ENCODE measurements at places on chromosomes 2 and 18.

DNA sequence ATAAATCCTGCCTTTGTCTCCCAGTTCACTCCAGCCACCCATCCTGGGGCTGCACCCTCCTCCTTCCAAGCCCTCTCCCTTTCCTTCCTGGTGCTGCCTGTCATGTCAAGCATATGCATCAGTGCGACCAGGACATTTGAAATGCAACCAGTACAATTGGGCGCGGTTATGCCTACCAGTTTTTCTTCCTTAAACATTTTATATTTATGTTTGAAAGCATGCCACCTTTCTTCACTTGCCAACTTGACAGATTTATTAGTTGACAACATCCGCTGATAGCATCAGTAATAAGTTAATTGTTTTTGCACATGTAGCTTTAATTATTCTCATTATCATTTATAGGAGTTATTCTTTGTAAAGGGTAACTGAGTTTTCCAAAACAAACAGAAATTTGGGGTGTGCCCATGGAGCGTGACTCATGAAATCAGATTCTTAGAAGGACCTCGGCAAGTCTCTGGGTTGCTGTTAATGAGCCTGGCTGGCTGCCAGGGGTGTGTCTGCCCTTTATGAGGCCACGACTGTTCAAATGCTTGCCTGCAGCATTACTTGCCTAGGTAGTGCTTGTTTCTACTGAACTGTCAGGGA lies 32.8 kb upstream of the IL1B start:
- no peaks in the 10 kb centered on the region for H3K36me3 ChIP-seq
- peak; percentile 6 for DNase-seq
- no peaks in the 10 kb centered on the region for H3K4me1 ChIP-seq
- H3K27me3 ChIP-seq: no peaks in the 10 kb centered on the region

DNA sequence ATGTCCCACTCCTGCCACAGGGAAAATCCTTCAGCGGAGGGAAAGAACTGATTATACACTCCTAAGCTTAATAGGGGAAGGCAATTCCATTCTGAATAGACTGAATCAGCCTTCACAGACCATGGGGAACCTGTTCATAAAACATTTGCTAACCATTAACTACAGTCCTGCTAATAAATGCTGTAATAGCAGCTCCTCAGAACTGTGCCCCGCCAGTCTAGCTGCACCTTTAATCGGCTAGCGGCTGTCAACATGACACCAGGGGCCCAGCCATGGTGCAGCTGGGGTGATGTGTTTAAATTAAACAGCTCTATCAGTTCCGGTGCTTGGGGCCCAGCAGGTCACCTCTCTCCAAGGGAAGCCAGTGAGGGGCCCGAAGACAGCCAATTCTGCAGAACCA lies 77.8 kb downstream of the GALNT14 start:
- H3K27me3 ChIP-seq: no peaks in the 10 kb centered on the region
- no peak overlapping the region for H3K27ac ChIP-seq
- H3K4me3 ChIP-seq: no peak overlapping the region
- no peaks in the 10 kb centered on the region for H3K4me1 ChIP-seq
- H3K36me3 ChIP-seq: no peaks in the 10 kb centered on the region

DNA sequence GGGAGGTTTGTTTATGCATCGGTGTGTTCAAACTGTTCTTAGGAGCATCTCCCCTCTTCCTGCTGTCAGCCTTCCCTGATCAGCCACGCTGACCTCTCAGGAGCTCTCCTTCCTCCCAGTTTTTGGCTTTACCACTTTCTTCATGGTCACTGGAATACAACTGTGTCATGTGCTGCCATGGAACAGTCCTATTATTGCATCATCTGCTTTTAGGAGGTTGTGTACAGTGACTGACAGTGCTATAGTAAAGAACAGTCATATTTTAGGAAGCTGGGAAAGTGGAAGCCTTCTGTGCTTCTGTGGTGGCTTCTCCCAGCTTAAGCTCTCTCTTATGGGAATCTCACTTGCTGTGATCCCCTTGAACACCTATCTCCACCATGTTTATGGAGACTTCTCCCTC lies 165.5 kb downstream of the TPGS2 start:
- H3K27ac ChIP-seq: no peak overlapping the region
- H3K4me3 ChIP-seq: no peak overlapping the region
- H3K36me3 ChIP-seq: no peaks in the 10 kb centered on the region
- no peaks in the 10 kb centered on the region for H3K4me1 ChIP-seq
- DNase-seq: no peak
- H3K27me3 ChIP-seq: no peaks in the 10 kb centered on the region

DNA sequence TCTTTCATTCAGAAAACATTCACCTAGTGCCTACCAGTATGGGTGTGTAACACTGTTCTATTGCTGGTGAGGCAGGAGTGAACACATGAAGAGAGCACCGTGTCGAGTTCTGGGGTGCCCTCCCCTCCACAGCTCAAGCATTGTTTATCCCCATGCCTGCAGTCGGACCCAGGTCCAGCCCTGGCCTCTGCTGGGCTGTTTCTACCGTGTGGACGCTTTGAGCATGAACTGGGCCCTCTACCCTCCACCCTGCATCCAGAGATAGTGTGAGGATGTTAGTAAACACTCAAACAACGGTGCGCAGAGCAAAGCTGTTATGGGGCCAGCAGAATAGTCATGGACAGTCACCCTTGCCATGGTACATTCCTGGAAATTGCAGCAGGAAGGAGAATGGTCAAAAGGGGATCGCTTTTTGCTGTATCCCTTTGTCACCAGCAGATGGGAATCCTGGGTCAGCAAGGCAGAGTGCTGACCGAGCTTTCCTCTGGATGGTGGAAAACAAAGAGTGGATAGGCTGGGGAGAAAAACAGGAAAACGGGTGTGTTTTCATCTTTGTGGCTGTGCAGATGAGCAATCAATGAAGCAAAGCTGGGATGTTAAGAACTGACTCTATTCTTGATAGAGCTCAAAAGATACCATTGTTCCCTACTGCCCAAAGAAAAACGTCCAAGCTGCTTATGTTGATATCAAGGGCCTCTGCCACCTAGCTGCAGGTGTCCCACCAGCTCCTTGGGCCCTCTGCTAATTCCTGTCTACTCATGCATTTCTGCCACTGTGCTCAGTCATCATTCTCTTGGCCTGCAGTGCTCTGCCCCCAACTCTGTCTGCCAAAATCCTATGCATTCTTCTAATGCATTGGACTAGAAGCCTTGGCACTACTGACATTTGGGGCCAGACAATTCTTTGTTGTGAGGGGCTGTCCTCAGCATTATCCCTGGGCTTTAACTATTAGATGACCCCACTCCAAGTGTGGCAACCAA lies 38.7 kb downstream of the REEP1 start:
- no peaks in the 10 kb centered on the region for H3K4me1 ChIP-seq
- no peak for DNase-seq
- no peak overlapping the region for H3K4me3 ChIP-seq
- H3K27ac ChIP-seq: no peak overlapping the region
- peaks cover 3% of the 10 kb centered on the region for H3K27me3 ChIP-seq

DNA sequence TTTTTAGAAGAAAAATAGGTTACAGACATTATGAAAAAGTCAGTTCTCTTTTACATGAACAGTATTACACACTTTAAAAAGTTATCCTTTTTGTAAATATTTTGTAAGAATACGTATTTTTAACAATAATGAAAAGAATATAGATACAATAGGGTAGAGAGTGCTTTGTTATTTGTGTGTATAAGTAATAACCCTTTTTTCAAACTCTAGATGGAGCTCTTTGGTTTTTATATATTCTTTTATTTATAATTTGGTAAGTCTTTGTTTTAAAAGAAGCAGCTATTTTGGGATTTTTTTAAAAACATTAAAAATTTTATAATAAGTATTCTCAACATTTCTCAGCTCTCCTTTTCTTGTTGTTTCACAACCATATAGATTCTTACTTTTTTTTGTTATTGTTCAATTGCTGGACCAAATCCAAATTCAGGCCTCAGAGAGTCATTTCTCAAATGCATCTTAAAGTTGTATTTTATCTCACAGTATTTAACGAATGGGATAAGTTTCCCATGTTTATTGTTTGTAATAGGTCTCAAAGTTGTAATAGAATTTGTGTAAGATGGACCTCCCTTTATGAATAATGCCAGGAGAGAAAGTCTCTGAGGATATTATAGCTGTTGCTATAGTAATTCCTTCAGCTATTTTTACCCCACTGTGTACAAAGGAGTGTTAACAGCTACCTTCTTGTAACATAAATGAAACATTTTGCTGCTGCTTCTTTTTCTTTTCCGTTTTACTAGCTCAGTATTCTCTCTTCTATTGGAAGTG lies 46.4 kb downstream of the ACYP2 start:
- no peaks in the 10 kb centered on the region for H3K36me3 ChIP-seq
- no peak for DNase-seq
- no peaks in the 10 kb centered on the region for H3K4me1 ChIP-seq
- no peak overlapping the region for H3K4me3 ChIP-seq
- H3K27ac ChIP-seq: no peak overlapping the region

DNA sequence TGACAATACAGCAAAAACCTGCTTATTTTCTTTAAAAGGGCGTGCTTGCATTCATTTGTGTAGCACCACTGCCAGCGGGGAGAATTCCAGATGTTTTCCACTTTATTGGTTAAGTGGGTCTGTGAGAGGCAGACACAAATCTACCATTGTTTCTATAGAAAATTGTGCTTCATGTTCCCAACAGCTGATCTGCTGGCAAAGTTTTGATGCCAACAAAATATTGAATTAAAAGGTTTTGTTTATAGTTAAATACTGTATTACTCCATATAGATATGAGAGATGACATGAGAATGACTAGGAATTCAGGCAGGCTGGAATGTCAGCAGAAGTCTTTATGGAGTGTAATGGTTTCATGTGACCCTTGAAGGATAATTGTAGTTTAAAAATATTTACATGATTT lies 182.7 kb downstream of the MC4R start:
- H3K36me3 ChIP-seq: no peaks in the 10 kb centered on the region
- H3K4me1 ChIP-seq: no peaks in the 10 kb centered on the region
- no peak overlapping the region for H3K27ac ChIP-seq
- no peak for DNase-seq

DNA sequence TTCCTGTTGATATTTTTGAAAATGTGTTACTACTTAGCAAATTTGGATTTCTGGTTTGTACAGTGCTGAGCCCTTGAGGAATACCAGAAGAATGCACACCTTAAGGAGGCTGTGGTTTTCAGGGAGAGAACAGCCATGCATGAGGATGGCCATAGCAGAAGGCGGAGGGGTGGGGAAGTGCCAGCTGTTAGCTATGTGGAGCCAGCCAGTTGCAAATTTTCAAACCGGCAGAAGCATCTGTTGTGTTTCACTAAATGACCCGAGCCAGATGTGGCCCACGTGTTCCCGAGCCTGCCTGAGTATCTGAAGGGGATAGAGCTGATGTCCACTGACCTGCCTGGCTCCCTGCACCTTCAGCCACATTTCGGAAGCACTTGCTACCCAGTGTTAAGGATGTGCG lies 16.4 kb upstream of the RBM44 start:
- H3K36me3 ChIP-seq: peaks cover 30% of the 10 kb centered on the region
- no peak overlapping the region for H3K27ac ChIP-seq
- DNase-seq: no peak
- H3K4me1 ChIP-seq: no peaks in the 10 kb centered on the region

DNA sequence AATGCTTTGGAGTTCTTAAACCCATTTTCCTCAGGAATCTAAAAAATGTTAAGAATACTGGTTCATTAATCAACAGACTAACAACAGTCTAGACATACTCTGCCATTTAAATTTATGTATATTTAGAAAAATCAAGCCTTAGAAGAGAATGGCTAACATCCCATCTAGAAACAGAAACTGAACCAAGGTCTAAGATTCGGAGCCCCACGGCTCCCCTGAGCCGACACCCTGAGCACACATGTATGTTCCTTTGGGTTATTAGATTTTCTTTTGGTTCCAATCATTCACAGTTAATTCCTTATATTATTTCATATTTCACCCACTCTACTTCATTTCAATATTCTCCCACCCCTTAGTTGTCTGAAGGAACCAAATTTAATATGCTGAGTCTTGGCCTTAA lies 94.8 kb upstream of the HNRNPA3 start:
- H3K27ac ChIP-seq: no peak overlapping the region
- no peaks in the 10 kb centered on the region for H3K36me3 ChIP-seq
- no peak overlapping the region for H3K4me3 ChIP-seq

- H3K4me3 ChIP-seq: no peak overlapping the region
- DNase-seq: no peak
- H3K36me3 ChIP-seq: no peaks in the 10 kb centered on the region
- no peaks in the 10 kb centered on the region for H3K27me3 ChIP-seq
- peaks cover 51% of the 10 kb centered on the region for H3K4me1 ChIP-seq
Measured at GRCh38 chr2:39431592-39432316, 5.3 kb downstream of the MAP4K3 start.

- no peaks in the 10 kb centered on the region for H3K36me3 ChIP-seq
- H3K27ac ChIP-seq: no peak overlapping the region
- no peak for DNase-seq
Measured at GRCh38 chr2:118061135-118061955, 26.9 kb upstream of the INSIG2 start.

- no peak overlapping the region for H3K27ac ChIP-seq
- H3K4me3 ChIP-seq: no peak overlapping the region
- H3K36me3 ChIP-seq: no peaks in the 10 kb centered on the region
- no peak for DNase-seq
Measured at GRCh38 chr2:60066096-60066839, 487.2 kb downstream of the BCL11A start.

GRCh38 chr18:13540477-13541182 lies 185.7 kb downstream of the FAM210A start:
- no peak overlapping the region for H3K4me3 ChIP-seq
- H3K36me3 ChIP-seq: no peaks in the 10 kb centered on the region
- H3K4me1 ChIP-seq: peaks cover 34% of the 10 kb centered on the region

- H3K27ac ChIP-seq: no peak overlapping the region
- H3K36me3 ChIP-seq: no peaks in the 10 kb centered on the region
- DNase-seq: no peak
- peaks cover 10% of the 10 kb centered on the region for H3K4me1 ChIP-seq
- H3K27me3 ChIP-seq: no peaks in the 10 kb centered on the region
- no peak overlapping the region for H3K4me3 ChIP-seq
Measured at GRCh38 chr2:84799772-84800171, 81.1 kb downstream of the TRABD2A start.

DNA sequence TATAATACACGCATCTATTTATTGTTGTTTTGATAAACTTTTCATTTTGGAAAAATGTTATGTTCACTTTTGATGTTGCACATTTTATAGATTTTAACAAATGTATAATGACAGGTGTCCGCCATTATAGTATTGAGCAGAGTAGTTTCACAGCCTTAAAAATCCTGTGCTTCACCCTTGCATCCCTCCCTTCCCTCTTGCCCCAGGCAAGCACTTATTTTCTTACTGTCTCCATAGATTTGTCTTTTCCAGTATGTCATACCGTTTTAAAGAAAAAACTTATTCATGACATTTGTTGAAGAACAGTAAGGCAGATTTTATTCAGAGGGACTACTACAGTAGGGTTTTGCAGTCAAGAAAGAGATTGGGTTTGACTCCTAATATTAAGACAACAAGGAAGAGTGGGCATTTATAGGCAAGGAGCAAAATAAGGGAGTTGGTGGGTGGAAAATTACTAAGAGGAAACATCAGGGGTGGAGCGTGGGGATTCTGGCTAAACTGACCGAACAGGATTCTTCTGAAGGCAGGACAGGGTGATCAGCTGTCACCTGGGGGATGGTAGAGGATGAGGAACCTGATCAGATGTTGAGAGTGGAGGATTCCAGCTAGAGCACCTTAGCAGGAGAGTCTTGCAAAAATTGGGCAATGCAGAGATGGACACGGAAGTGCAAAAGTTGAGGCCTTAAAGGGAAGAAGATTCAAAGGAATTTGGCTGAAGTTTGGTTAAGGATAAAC lies 108.8 kb downstream of the NCK2 start:
- H3K4me1 ChIP-seq: peaks cover 96% of the 10 kb centered on the region
- H3K36me3 ChIP-seq: peaks cover 8% of the 10 kb centered on the region
- no peak overlapping the region for H3K4me3 ChIP-seq
- H3K27me3 ChIP-seq: no peaks in the 10 kb centered on the region
- no peak overlapping the region for H3K27ac ChIP-seq
- no peak for DNase-seq

GRCh38 chr18:25827961-25828561 lies 262.4 kb downstream of the SS18 start:
- H3K4me1 ChIP-seq: no peaks in the 10 kb centered on the region
- no peak overlapping the region for H3K4me3 ChIP-seq
- no peaks in the 10 kb centered on the region for H3K36me3 ChIP-seq
- no peak for DNase-seq

Data from CD4-positive, alpha-beta memory T cell (primary cell).